ENCODE measurements at places on chromosomes 7 and 10.

GRCh38 chr7:70856901-70857630 is 274.9 kb upstream of the GALNT17 start:
- peak; percentile 67 for DNase-seq

DNA sequence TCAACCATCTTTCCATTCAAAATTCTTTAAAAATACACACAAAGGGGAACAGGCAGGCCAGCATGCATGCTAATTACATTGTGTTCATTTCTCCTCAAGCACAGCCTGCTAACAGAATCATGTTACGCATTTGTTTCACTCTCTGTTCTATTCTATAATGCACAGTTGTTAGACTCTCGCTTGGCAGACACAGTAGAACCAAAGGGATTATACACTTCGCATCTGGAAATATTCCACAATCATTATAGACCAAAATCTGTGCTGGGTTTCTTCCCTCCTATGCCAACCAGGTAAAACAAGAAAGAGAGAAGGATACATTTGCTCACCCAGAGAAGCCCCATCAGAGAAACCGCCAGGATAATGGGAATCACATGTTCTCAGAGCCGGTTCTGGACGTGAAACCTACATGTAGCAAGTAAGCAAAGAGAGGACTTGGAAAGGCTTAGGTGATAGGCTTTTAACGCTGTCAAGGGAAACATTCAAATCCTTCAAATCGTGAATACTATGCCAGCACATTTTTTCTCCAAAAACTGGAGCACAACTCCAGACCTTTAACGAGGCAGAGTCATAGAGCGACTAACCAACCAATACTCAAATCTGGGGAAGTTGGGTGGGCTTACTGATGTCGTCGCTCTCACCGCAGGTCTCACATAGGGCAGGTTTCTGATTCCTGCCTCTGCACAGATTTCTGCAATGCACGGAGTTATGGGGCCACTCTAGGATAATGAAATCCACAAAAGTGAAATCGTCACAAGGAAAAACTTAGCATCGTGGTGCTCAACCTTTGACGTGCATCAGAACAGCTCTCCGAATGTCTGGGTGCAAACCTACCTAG is 380.5 kb upstream of the AUTS2 start:
- DNase-seq: no peak

DNA sequence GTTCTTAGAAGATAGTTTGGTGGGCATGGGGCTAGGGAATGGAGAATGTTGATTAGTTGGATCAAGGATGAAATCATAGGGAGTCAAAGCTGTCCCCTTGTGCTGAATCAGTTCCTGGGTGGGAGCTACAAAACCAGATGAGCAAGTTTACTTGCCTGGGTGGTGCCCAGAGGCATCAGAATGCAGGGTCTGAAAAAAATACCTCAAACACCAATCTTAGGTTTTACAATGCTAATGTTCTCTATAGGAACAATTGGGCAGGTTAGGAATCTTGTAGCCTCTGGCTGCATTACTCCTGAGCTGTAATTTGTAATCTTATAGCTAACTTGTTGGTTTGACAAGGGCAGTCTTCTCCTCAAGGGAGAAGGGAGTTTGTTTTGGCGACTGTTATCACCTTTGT is 34.4 kb downstream of the LHFPL3 start:
- DNase-seq: no peak

DNA sequence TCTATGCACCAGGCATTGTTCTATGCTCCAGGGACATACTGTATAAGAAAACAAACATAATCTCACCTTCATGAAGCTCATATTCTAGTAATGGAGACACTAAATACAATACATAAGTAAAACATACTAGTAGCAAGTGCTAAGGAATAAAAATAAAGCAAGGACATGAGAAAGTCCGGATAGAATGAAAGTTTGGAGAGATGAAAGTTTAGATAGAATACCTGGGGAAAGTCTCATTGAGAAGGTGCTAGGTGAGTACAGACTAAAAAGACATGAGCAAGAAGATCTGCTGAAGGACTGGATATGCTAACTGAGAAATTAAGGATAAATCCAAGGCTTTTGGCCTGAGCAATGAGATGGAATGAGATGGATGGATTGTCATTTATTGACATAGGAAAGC is 34.0 kb downstream of the CCDC186 start:
- no peak for DNase-seq

GRCh38 chr10:130400890-130401289 is 264.7 kb downstream of the GLRX3 start:
- DNase-seq: no peak

GRCh38 chr7:2688409-2689342 is 674 bp downstream of the AMZ1 start:
- DNase-seq: no peak

GRCh38 chr7:204326-204725 is 12.0 kb downstream of the FAM20C start:
- DNase-seq: no peak

- no peak for DNase-seq
Measured at GRCh38 chr7:69814421-69814962, 216.2 kb downstream of the AUTS2 start.

DNA sequence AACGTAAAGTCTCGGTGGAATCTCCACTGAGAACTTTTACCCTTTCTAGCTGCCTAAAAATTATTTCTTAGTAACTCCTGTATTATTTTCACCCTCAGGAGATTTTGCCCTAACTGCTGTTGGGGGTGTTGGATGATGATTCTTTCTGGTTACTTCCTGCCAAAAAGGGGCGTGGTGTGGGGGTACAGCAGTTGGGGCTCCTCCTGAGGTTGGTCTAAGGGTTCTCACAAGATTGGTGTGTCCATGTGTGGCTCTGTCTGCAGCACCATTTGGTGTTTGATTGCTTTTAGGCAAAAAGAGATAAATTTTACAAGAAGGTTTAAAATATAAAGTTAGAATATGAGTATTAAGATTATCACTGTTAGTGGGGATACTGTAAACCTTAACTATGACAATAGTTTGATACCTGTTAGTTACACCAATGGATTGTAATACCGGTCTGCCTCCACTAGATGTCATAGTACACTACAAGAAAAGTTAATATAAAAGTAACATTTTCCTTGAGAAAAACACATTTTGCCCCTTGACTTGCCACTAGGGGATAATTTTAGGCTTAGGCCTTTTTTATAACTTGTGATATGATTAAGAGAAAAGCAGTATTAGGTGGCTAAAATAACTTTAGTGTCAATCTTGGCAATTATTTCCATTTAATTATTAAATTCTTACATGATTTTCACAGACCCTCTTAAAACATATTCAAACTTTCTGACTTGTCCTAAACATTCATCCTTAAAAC is 928.7 kb downstream of the IPMK start:
- peak; percentile 10 for DNase-seq

DNA sequence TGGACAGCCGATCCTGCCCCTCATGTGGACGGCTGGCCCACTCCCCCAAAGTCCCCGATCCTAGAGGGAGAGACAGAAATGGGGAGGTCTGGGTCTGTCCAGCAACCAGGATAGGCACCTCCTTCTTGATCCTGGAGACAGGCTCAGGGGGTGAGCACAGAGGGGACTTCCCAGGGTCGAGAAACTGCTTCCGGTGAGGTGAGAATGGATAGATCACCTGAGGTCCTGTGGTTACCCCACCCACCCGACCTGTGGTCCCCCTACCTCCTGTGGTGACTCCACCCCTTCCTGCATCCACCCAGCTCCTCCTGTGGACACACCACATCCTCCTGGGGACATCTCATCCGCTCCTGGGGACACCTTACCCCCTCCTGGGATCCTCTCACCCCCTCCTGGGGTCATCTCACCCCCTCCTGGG is 27.4 kb upstream of the RASGEF1A start:
- DNase-seq: no peak

DNA sequence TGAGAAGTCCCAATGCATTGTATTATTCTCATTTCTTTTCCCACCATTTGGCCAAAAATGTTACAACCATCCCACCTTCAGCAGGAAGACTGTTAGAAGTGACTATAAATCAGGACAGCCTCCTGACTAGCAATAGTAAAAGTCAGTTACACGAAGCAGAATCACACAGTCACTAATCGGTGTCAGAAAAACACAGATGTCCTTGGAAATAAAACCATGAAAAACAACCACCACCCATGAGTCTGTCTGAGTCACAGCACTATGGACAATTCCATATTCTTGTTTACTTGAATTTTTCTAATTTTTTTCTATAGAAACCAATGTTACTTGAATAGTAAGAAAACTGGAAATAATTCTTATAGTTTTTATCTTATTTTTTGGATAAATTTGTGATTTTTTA is 81.9 kb upstream of the FRMD4A start:
- DNase-seq: no peak

- DNase-seq: no peak
Measured at GRCh38 chr7:153935095-153935494, 117.1 kb upstream of the DPP6 start.

GRCh38 chr10:90174531-90174930 is 473.1 kb downstream of the KIF20B start:
- peak; percentile 2 for DNase-seq

DNA sequence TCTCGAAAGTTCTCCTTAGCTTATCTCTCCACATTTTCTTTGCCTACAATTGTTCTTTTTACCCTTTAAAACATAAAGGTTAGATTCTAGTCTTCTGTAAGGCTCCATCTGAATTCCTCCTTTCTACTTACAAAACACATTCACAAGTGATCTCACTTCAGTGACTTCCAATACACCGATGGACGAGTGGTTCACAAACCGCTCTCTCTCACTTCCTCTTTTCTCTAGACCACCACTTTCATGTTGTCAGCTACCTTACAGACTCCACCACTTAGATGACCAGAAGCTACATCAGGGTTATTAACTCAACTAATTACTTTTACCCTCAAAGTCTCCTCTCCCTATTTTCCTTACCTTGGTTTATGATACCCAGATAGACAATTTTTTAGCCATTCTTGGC is 11.8 kb downstream of the MET start:
- DNase-seq: no peak

GRCh38 chr10:79058899-79059841 is 9.6 kb upstream of the ZMIZ1 start:
- DNase-seq: no peak

- no peak for DNase-seq
Measured at GRCh38 chr10:123492016-123492415, 174.1 kb upstream of the GPR26 start.

- no peak for DNase-seq
Measured at GRCh38 chr7:140686921-140687320, 9.6 kb upstream of the NDUFB2 start.

- no peak for DNase-seq
Measured at GRCh38 chr10:126609566-126609965, 60.9 kb downstream of the C10orf90 start.

- peak; percentile 6 for DNase-seq
Measured at GRCh38 chr7:154231732-154232131, 179.5 kb downstream of the DPP6 start.

- no peak for DNase-seq
Measured at GRCh38 chr7:103795787-103796186, 193.7 kb downstream of the RELN start.

- DNase-seq: no peak
Measured at GRCh38 chr10:17662193-17663138, 18.5 kb downstream of the STAM start.

- peak; percentile 100 for DNase-seq
Measured at GRCh38 chr7:107168233-107169119, at the start of gene HBP1. Gene HBP1, plus strand, starts transcription at chr7:107169003. Its CDS starts 10,891 bp downstream, at chr7:107179894.

DNA sequence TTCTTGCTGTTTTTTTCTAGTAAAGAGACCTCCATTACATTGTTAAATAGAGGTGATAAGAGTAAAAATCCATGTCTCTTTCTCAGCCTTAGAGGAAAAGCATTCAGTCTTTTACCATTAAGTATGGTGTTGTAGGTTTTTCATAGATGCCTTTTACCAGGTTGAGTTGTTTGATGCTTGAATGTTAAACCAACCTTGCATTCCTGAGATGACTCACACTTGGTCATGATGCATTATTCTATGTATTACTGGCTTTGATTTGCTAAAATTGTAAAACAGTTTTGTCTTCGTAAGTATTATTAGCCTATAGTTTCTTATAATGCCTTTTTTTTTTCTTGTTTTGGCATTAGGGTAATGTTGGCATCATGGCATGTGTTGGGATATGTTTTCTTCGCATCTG is 90.0 kb downstream of the ANKRD61 start:
- DNase-seq: no peak

DNA sequence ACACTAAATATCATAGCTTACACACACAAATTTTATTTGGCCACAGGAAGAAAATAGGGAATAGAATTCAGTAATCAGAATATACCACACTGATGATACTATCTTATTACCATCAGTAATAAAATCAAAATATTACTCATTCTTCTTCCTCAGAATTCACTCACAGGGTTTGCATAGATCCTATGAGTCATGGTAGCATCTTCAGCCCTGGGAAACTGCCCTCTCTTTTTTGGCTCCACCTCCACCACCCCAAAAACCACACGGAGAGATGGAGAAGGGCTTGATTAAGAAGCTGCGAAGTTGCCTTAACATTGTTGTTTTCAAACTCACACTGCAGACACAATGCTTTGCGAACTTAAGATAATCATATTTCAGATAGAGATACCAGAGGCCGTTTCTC is 154.1 kb upstream of the AHR start:
- DNase-seq: no peak

DNA sequence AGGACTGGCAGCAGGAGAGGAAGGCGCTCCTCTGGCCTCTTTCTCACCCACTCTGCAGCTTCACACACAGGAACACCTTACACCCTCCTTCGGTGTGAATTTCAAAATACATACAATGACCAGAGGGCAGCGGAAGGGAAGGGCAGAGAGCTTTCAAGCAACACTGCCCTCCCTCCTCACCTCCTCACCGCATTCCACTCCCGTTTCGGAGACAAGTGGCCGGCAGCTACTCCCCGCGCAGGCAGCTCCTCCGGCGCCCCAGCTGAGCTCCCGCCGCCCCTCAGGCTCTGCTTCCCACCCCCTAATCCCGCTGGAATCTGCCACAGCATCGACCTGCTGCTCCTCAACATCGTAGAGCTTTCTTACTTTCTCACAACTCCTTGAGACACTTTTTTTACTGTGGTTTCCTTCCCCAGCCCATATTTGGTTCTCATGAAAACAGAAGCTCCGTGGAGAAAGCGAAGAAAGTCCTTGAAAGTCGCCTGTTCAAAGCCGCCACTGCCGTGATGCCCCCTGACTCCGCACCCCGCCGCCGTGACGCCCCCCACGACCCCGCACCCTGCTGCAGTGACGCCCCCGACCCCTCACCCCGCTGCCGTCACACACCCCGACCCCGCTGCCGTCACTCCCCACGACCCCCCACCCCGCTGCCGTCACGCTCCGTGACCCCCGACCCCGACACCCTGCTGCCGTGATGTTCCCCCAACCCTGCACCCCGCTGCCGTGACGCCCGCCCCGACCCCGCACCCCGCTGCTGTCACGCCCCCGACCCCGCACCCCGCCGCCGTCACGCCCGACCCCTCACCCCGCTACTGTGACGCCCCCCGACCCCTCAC is 14.6 kb upstream of the GPER1 start:
- DNase-seq: no peak

- DNase-seq: peak; percentile 47
Measured at GRCh38 chr7:15685358-15686294, 857 bp downstream of the MEOX2 start.

DNA sequence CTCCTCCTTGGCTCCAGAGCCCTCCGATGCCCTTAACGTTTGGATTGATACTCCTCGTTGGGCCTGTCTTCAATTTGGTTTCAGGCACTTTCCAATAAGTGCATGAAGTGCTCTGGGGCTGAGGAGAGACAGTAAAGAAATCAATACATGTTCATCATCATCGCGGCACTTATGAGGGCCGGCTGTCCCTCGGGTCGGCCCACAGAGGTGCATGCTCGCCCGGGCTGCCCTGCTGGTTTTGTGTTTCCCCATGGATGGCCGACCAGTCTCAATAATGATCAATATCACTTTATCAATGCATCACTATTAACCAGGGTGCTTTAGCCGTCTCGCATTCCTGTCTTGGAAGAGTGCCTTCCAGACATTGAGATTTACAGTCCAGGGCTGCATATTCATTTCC is 154.2 kb downstream of the EBF3 start:
- no peak for DNase-seq

- DNase-seq: no peak
Measured at GRCh38 chr10:72733989-72734388, 42.0 kb downstream of the MCU start.
